Activated T-helper 1 cell treated with Interleukin-2 at 50 U/mL for 16 hours (primary cell): ENCODE measurements at places on chromosomes 13 and 19.

DNA sequence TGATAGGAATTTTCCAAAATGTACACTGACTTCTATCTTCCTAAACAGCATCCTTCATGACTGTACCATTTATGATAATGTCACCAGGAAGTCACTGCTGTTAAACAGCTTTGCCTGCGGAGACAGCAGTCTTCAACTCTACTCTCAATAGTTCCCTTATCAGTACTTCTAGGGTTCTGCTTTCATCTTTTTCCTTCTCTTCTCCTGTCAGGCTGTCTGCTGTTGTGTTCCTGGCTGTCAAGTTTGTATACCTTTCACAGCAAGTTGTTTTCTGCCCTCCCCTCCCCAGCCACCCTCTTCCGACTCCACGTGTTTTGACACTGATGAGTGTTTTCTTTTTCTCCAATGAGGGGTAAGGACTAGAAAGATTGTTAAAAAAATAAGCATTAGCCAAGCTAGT lies 2.2 kb downstream of the UPF3A start:
- no peak for DNase-seq

- DNase-seq: no peak
Observed at GRCh38 chr19:48900477-48901406, 630 bp downstream of the NUCB1 start.

- no peak for DNase-seq
Observed at GRCh38 chr19:2602391-2603181, 99.9 kb downstream of the GNG7 start.

- DNase-seq: no peak
Observed at GRCh38 chr13:49444524-49445395, 686 bp downstream of the SETDB2 start.

- DNase-seq: peak; percentile 67
Observed at GRCh38 chr19:46513461-46514236, 18.0 kb upstream of the PNMA8B start.

DNA sequence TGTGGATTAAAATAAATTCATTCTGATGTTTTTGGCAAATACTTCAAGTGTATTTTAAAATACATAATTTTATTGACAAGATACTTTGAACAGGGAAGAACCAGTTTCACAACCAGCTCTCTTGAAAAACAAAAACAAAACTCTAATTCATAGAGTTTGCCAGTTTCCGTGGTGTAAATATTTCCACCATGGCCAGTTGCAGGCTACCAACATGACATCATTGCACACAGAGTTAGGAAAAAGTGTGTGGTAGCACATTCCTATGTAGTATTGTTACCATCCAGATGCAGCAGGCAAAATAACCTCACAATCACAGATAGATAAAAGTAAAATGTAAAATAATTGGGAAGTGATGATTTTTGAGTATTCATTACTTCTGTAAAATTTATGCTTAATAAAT lies 7.7 kb upstream of the RNF113B start:
- DNase-seq: no peak

DNA sequence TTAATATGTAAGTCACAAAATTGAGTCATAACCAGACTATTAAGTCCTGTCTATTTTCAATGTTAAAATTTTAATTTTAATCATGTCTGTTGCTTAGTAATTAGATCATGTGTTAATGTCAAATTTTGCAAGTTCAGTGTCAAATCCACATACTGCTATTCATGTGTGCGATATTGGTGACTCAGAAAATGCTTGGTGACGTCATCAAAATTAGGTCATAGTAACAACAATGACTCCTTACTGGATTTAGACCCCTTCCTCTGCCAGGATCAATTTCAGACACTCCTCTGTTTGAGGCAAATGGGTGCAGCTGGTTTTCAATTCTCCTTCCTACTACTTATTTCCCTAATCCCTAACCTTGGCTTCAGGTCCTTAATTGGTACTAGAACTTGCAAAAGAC lies 1394.3 kb upstream of the SLC10A2 start:
- DNase-seq: no peak

GRCh38 chr13:51243832-51244231 lies 21.6 kb downstream of the FAM124A start:
- no peak for DNase-seq

- DNase-seq: no peak
Observed at GRCh38 chr19:40217027-40217810, 965 bp downstream of the TTC9B start.

- no peak for DNase-seq
Observed at GRCh38 chr13:31987535-31988170, 43.9 kb upstream of the FRY start.
